Activated CD4-positive, alpha-beta T cell treated with anti-CD3 and anti-CD28 coated beads, Interleukin-2, amount 50 U/mL, for 16 hours (primary cell): ENCODE measurements at places on chromosomes 5 and 9.

DNA sequence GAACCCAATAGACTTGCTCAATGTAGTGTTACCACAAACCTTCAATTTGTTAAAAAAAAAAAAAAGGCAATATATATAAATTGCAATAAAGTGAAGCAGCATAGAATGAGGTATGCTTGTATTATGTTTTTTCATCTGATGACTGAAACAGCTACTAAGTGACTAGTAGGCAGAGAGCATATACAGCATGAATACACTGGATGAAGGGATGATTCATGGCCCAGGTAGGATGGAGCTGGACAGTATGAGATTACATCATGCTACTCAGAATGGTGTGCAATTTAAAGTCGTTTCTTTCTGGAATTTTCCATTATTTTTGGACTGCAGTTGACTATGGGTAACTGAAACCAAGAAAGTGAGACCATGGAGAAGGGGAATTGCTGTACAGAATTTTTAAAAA is 161.2 kb downstream of the GNA14 start:
- peak; percentile 45 for DNase-seq

GRCh38 chr5:136046246-136046645 is 17.5 kb downstream of the TGFBI start:
- no peak for DNase-seq

- DNase-seq = no peak
Measured at GRCh38 chr5:91164424-91164823, 218.7 kb downstream of the ARRDC3 start.

GRCh38 chr5:89871906-89872305 is 537.6 kb downstream of the CETN3 start:
- no peak for DNase-seq

DNA sequence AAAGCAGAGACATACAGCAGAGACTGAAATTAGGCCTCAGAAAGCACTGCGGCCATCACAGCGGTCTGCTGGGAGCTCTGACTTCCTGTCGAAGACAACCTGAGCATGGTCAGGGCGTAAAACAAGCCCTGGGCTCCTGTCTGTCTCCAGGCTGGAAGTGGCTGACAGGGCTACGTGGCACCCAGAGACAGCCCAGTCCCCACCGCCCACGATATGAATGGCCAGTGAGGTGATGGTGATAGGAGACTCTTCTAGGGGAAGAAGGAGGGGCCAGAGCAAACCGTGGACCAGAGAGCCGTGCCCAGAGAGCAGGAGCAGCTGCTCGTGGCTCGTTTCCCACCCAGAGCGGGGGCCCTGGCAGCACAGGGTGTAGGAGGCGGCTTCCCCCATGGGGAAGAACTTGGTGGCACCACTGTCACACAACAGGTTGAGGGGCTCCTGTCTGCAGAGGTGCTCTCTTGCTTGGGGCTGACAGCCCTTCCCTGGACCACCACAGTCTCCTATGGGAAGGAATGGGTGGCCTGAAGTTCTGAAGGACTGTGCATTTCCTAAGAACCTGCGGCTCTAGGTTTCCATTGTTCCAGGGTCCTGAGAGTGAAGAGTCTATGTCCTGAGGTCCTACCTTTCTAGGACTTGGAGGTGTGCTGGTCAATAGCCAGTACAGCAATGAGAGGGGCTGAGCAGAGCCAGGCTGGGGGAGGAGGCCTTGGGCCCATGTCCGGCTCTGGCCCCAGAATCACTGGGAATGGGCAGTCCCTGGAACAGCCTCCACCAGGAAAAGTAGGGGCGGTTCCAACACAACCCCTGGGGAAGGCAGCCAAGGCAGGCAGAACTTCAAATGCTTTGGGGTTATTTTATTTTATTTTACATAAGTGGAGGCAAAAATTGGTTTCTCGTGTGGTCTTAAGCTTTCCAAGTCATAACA is 56.4 kb downstream of the BARX1 start:
- DNase-seq = no peak

GRCh38 chr9:115883467-115884329 is 269.9 kb upstream of the PAPPA start:
- DNase-seq = no peak

DNA sequence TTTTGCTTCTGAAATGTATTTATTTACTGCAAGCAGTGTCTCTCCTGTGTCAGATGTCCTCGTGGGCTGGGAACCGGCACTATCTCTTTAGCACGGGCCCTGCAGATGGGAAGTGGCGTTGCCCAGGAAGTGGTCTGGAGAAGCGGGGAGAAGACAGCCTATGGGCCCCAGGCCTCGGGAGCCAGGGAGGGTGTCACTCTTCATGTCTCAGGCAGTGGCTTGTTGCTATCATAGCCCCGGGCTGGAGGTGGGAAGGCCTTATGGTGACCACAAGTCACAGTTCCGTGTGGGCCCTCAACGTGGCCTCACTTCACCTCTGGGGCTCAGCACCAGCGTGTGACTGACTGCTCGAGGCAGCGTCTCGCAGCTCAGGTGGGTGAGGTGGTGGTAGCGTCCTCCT is 41.4 kb downstream of the SYK start:
- DNase-seq = no peak

- DNase-seq = no peak
Measured at GRCh38 chr5:13860146-13860545, 84.3 kb downstream of the DNAH5 start.

DNA sequence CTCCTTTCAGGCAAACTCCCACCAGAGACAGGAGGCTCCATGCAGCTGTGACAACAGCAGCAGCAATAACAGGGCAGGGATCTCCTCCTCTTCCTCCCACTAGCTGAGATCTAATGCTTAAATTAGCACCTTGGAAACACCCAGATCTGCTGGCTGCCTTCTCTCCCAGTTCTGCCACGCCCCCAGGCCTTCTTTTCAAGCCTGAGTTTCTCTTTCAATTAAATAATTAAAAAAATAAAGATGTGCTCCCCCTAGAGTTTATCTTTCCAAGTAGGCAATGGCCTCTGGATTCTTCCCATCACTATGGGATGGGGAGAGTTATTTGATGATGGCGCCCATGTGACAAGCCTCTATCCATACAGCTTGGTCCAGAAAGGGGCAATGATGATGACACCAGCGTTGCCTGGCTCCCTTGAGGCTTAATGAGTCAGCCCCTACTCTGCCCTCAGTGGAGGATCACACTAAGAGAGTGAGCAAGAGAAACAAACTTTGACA is 3.8 kb downstream of the FAM219A start:
- peak; percentile 36 for DNase-seq

- DNase-seq = no peak
Measured at GRCh38 chr5:135715267-135716055, 119.0 kb upstream of the SLC25A48 start.

DNA sequence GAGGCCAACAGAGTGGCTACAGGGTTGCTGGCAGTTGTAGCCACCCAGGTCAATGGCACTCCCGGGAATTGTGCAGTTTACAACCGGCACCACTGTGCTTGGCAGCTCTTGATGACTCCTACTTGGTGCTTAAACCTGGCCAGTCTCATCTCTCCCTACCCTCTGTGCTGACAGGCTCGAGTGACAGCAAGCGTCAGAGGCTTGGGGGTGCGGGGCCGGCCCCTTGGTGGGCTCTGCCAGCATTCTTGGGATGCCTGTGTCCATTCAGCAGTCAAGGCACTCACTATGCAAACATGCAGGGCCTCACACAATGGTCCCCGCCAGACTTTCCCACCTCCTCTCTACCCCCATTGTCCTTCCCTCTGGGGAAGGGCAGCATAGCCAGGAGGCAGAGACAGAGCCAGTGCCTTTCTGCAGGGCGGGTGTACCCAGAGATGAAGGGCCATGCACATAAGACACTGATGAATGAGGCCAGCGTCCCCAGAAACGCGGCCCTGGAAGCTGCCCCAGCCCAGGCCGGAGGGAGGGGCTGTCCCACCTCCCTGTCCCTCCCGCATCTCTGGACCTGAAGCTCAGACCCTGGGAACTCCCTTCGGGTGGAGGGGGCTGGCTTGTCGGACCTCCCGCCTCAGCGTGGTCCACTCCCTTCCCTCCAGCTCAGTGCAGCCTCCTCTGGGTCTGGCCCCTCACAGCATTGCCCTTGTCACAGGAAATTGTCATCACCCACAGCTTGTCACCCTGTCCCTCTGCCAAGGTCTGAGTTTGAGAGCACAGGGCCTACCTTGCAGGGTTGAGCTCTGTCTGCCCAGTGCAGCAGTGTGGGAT is 26.4 kb upstream of the NOTCH1 start:
- no peak for DNase-seq

GRCh38 chr5:88142886-88143692 is 125.6 kb downstream of the TMEM161B start:
- no peak for DNase-seq

GRCh38 chr5:31124651-31125305 is 68.7 kb upstream of the CDH6 start:
- DNase-seq = no peak

DNA sequence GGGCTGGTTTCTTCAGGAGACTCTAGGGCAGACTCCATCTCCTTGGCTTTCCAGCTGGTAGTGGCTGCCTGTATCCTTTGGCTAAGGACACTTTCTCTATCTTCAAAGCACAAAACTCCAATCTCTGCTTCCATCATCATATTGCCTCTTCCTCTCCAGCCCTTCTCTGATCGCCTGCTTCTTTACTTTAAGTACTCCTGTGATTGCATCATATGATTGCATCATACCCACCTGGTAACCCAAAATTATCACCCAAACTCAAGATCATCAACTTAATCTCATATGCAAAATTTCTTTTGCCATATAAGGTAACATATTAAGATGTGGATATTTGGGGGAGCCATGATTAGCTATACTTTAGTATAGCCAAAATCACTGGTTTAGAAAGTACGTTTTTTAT is 1092.6 kb upstream of the CDH6 start:
- DNase-seq = no peak

DNA sequence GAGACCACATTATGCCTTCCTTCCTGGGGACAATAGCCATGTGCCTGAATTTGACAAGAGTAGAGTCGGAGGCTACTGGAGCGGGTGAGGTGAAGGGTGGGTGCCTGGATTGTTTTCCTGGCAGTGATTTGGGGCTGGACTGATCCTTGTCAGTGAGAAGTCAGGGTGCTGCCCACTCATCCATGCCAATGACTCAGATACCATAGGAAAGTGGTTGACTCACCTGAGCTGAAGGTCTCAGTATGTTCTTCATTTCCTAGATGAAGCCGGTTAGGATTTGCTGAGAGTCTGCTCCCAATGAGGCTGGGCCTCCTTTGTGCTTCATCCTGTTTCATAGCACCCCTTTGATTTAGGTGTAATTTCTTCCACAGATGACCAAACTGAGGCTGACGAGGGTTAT is 366.0 kb downstream of the KDM4C start:
- no peak for DNase-seq
